Epithelial cell of esophagus (primary cell): ENCODE measurements at places on chromosomes 5 and 9.

DNA sequence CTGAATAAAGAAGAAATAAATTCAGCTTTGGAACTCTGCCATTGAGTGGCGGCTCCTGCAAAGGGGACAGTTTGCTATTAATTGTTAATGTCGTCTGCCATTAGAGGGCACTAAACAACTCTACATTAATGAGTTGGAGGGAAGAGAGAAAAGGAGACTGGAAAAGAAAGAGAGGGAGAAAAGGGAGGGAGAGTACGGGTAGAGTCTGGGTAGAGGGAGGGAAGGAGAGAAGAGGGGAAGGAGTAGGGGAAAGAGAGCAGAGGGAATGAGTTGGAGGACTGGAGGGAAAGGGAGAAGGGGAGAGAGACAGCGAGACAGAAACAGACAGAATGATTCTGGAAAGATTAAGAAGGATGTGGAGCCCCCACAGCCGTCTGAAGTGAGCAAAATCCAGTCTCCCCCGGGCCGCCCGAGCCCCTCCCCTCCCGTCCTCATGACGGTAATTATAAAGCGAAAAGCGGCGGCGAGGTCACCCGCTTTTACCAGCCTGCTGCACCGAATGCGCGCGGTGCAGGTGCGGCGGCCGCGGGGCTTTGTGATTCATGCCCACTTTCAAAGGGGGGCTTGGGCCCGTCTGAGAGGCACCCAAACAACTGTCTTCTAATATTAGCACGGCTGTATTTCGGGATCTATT is 1.9 kb upstream of the FST start:
- peak; percentile 59 for DNase-seq

DNA sequence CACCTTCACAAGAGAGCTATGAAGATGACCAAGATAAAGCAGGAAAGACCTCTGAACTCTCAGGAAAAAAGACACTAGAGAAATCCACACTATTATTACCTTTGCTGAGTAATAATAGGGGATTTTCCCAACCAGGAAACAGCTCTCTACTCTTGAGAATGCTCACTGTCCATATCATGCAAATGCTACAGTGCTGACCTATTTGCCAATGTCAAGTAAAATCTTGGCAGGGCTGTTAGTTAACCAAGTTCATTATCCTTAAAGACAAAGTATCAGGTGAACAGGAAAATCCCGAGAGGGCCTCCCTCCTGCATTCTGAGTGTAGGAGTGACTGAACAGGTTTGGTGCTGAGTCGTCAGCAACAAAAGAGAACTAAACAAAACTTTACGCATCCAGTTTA is 306.6 kb downstream of the ACTL7B start:
- peak; percentile 98 for DNase-seq

DNA sequence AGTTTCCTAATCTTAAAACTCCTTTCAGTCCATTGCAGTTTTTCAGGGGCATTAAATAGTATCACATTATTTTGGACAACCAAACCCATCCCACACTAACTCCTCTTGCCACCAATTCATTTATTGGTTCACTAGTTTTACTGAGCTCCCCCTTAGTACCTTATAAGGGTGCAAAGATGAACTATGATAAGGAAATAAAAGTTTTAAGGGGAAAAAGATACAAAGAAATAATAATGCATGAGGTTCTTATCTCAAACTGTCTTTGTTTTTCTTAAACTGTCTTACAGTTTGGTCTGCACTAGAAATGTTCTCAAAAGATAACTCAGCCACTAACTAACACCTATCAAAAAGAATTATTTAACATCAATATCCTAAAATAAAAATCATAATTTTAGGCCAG is 8.4 kb downstream of the SCAI start:
- no peak for DNase-seq

GRCh38 chr5:95959888-95960666 is 1.6 kb downstream of the ELL2 start:
- no peak for DNase-seq

DNA sequence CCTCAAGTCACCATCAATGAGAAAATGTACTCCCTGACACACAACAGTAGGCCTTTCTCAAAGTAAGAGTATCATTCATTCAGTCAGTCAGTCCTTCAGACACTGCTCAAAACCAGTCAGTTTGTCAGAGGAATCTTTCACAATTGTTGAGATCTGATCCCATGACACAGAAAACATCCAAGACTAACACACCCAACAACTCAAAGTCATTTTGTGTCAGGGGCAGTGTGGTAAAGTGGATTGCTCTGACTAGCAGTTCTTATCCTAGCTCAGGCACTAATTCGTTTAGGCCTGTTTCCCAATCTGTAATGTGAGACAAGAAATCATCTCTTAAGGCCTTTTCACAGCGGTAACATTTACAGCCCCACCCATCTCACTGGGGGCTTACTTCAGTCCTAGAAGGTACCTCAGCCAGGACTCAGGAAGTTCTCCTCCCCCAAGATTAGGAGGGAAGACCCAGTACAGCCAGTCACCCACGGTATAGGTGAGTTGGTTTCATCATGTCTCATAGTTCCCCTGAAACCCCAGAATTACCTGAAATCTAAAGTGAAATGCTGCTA is 31.9 kb downstream of the SH3TC2 start:
- peak; percentile 37 for DNase-seq

- DNase-seq: no peak
These were observed 782.5 kb upstream of the CDH10 start for GRCh38 chr5:25427240-25427639.

DNA sequence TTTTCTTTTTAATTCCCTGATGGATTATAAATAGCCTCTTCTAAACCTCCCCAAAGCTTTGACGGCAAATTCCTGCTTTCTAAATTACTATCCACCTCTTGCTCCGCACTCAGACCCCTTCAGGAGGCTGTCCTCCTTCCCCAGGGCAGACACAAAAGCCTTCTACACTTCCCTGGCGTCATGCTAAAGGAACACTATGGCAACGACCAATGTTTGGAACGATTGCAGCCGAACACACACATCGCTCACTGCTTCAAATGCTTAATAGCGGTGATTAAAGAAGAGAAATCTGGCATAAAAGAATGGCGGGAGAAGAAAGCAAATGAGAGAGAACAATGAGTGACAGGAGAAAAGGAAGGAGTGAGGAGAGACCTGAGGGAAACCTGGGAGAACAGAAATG is 297.3 kb downstream of the MLLT3 start:
- no peak for DNase-seq

DNA sequence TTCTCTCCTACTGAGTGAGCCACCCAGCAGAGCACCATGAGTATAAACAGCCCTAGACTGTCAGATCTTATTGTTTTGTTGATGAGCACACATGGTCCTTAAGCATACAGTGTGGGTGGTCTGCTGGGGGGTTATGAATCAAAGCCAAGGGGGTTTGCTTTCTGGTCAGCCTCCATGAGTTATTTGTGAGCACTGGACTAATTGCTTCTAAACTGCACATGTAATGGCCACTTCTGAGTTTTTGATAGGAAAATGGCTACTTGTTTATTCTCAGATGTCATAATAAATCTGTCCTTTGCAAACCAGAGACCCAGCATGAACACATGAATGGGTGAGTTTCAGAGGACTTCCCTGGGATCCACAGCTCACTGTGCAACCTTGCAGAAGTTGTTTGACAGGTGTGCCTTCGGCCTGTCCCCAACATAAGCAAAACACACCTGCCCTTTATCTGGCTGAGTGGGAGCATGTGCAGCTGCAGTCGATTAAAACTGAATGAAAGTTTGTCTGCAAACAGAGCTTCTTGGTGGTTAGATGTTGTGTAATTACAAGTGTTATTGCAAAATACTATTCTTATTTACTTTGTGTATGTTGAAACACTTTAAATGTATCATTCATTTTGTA is 35.9 kb downstream of the MAMDC2 start:
- peak; percentile 65 for DNase-seq

GRCh38 chr9:114722081-114722621 is 40.2 kb upstream of the TEX48 start:
- peak; percentile 35 for DNase-seq

DNA sequence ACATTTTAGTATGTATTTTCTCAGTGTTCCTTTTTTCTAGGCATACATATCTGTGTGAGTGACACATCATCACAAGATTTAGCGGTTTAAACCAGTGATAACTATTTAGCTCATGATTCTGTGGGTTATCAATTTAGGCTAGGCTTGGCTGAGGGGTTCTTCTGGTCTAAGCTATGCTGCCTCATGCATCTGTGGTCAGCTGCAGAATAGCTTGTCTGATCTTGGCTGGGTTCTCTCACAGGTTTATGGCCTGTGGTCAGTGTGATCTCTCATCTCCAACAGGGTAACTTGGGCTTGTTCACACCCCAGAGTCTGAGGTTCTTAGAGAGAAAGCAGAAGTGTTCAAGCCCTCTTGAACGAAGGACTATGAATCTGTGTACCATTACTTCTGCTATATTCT is 363.3 kb downstream of the KDM4C start:
- no peak for DNase-seq

DNA sequence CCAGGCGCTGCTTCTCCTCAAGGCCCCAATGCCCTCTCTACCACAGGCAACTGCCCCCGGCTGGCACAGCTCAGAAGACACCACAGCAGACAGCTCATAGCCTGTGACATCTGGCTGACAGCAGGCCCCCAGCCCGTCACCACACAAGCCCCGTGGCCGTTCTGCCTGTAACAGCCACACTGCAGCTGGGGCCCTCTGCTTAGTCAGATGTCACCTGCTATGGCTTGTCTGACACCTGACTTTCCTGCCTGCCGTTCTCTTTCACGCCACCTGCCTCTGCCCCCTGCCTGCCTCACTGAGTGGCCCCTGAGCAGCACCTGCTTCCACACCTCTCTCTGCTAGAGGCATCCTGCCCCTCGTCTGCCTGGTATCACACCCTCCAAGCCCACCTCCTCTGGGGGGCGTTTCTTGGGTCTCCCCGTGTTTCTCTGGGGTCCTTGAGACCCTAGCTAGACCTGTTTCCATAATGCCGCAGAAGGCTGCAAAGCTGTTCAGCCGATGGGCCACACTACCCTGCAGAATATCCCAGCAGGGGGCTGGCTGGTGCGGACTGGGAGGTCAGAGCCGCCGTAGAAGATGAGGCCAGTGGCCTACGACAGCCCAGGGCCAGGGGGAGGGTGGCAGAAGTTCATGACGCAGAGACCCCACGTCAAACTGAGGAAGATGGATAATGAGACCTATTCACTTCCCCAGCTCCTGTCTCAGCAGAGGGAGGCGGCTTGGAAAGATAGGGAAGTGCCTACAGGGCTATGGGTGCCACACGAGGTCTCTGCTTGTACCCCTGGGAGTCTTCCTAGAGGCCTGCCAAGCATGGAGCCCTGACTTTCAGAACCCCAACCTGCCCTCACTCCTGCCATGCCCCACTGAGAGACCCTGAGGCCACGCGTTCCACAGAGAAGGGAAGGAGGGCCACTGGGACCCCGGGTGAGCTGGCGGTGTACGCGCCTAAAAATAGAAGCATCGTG is 95.1 kb downstream of the ZNF354C start:
- DNase-seq: no peak

DNA sequence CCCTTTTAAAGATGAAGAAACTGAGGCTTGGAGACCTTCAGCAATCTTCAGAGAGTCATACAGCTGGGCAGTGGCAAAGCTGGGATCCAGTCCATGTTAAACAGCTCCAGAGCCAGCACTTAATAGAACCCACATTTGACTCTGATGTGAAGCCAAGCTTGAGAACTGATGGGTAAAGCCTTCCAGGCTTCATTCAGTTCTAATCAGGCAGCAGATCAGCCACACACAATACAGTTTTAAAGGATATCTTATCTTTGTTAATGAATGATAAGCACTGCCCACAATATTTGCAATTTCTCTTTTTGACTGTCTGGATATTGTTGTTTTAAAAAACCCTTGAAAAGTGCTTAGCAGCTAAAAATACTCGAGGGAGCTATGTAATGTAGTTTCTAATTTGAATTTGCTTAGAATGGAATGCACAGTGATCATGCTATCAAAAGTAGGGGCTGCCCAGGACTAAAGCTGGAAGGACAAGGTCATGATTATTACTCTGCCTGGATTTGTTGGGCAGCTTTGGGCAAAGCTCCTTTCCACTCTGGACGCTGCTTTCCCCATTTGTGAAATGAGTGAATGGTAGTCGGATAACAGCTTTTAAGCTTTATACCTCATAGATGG is 31.3 kb upstream of the HTR4 start:
- DNase-seq: no peak

DNA sequence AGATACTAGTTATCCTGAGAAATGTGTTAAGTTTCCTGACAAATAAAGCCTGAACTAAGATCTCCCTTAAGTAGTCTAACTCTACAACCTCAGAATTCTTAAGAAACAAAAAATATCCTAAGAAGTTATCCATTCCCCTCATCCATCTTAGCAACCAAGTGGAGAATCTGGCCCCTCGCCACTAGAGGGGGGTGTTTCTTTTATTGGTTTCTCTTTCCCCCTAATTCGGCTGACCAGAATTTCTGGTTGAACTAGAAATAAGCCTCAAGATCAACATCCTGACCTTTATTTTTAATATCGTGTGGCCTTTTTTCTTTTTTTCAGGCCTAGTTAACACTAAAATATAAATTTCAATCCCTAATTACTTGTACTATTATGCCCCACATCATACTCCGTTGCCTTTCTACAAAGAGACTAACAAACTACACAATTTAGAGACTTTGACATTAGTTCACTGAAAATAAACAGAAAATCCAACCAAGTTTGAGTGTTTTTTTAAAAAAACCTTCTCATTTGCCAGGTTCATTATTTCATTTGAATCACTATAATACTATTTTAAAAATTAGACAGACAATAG is 14.3 kb upstream of the NR4A3 start:
- peak; percentile 78 for DNase-seq

- DNase-seq: no peak
These were observed 174.0 kb downstream of the GDNF start for GRCh38 chr5:37665889-37666288.

- no peak for DNase-seq
These were observed 159.7 kb upstream of the TLX3 start for GRCh38 chr5:171149333-171149732.

DNA sequence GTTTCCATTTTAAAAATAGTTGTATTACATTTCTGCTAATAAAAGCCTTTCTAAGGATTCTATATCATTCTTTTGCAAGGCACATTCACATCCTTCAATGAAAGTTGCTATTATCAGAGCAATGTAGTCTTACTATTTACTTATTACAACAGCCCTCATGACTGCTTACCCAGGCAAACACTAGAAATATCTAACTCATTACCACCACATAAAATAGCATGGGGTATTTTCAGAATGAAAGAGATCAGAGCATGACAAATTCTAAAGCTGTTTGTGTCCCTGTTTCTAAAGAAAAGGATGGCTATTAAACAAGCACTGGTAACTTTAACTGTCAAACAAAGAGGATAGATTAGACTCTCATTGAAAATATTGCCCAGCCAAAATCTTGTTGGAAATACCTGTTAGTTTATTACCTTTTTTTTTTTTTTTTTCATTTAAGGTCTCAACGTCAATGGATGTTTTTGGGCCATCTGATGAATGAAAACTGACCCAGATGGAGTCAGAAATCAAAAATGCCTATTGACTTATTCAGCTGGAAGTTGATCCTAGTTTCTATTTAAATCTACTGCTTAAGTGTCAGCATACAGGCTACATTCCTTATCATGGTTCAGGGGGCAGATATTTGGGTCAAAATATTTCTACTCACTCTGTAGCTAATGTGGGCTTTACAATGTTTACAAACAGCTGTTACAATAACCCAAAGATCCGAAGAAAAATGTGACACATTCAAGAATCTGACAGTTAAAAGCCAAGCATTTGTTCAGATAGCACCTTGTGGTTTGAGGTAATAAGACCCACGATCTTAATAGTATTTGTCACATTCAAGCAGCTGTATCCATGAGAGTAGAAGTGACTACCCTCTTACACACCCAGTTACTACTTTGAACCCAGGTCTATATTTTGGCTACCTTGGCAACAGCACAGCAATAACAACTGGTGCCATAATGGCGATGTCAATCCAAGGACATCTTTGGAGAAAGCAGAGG is 554.8 kb upstream of the MEF2C start:
- no peak for DNase-seq
